HCEC 1CT (cell line): ENCODE measurements at places on chromosomes 11 and 22.

DNA sequence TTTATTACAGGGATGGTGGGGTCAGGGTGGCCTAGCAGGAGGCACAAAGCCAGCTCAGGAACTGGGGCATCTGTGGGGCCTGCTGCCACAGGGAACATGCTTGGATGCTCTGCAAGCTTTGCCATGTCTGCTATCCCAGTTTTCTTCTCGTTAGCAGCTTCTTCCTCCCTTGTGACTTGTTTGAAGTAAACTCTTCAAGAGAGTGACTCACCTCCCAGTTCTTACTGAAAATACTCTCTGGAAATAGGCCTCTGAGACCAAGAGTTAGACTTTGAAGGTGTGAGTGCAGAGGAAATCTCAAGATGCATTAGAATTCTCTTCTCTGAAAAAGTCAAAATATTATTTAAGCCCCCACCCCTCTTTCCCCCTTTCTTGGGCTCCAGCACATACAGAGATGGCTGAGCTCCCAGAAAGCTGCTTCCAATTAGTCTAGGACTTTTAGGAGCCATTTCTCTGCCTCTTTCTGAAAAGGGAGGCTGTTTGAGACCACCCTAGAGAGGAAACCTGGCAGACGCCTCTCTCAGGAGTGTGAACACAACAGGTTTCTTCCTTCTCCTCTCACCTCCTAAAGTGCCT, 15.1 kb downstream of the CWC15 start:
- DNase-seq: peak; percentile 65

- DNase-seq: no peak
These were observed 13.5 kb downstream of the RHBDD3 start for GRCh38 chr22:29254286-29254660.

GRCh38 chr11:96187822-96188221, 155.2 kb downstream of the MAML2 start:
- peak; percentile 78 for DNase-seq

DNA sequence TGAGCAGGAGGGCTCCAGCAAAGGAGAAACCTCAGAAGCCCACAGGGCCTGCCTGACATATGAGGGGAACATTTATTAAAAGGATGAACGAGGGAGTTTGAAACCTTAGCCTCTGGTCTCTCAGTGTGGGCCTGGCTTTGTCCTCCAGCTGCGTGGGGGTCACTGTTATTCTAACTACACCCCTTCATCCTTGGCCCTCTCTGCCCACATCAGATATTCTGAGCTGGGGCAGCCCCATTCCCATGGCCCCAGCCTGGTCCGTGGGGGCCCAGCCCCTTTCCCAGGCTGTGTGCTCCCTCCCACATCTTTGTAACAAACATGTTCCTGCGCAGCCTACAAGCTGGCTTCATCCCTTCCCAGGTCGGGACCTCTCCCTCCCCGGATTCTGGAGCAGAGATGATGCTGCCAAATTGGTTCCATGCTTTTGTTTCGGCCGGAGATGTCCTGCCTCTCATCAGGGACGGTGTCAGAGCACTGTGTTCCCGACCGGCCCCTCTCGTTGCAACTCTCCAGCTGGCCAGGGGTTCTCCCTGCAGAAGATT, 4.0 kb downstream of the FXYD6 start:
- DNase-seq: no peak

GRCh38 chr11:35998634-35999033, 54.8 kb downstream of the LDLRAD3 start:
- no peak for DNase-seq

- no peak for DNase-seq
These were observed 110.2 kb upstream of the MTNR1B start for GRCh38 chr11:92859156-92859690.

DNA sequence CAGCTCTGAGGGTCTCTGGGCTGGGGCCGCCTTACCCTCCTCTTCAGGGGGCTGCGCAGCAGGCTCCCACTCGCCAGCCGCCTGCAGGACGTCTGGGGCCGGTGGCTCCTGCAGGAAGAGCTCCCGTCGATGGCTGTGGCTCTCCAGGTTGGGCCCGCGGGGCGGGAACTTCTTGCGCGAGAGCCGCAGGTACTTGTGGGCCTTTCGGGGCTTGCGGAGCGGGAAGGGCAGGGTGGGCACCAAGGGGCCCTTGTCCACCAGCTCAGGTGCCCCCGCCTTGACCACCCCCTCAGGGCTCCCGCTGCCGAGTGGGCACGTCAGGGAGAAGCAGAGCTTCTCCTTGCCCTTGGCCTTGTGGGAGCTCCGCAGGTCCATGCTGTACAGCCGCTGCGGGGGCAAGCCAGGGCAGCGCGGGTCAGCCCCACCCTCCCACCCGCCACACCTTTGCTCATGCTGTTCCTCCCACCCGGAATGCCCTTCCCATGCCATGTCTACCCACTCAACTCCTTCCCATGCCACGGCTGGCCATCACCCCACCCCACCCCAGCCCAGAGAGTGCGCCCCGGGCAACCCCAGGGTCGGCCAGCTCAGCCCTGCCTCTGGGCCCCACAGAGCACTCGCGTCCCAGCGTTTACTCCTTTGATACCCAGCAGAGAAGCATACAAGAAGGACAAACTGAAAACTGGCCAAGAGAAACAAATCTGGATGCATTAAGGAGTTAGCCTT, 18.0 kb downstream of the CBX7 start:
- no peak for DNase-seq

- no peak for DNase-seq
These were observed 162.4 kb upstream of the LMO1 start for GRCh38 chr11:8426076-8426475.

- no peak for DNase-seq
These were observed 62.0 kb upstream of the CLTCL1 start for GRCh38 chr22:19353363-19354131.

DNA sequence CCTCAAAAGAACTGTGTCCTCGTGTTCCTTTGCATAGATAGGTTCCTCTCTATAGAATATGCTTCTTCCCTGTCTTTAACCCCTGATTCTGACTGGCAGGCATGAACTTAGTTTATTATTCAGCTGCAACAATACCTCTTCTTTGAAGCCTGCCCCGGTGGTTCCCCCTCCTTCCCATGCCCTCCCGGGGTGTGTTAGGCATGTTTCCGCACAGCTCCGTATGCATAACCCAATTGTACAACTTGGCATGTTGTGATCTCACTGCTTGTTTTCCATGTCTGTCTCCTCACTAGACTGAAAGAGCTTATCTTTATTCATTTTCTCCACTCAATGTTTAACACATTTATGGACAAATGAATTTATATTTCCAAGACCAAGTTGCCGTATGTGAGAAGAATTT, 72.6 kb downstream of the DEPDC5 start:
- no peak for DNase-seq

- DNase-seq: no peak
These were observed 3.1 kb downstream of the PIM3 start for GRCh38 chr22:49963647-49964026.

DNA sequence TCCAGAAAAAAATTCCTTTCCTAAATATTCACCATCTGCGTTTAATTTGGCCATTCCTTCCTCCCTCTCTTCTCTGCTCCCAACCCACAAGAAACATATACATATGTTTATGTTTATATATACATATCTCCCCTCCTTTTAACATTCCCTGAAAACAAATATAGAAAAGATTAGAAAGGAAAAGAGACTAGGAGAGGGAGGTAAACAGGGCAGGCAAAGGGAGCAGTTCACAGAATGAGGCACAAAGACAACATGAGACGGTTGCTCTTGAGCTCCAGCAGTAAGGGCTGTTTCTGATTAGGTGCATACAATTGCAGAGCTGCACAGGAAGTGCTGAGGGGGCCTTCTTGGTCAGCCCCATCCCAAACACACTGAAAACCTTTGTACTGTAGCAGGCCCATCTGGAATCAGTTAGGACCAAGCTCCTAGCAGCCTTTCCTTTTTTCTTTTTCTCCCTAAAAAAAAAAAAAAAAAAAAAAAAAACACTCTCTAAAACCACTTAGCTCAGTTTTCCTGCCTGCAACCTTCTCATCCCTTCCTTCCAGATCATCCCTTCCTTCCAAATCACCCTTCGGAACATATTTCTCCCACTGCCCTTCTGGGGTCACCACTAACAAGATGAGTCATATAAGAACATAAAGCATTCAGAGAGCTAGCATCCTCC, 57.0 kb downstream of the RBFOX2 start:
- DNase-seq: peak; percentile 86

GRCh38 chr11:67449116-67449844, 3.2 kb downstream of the GPR152 start:
- no peak for DNase-seq
